Progenitor cell of endocrine pancreas (in vitro differentiated cells): ENCODE measurements at places on chromosomes 13 and 19.

- DNase-seq = no peak
These were observed 42.6 kb upstream of the GRTP1 start for GRCh38 chr13:113406321-113407102.

DNA sequence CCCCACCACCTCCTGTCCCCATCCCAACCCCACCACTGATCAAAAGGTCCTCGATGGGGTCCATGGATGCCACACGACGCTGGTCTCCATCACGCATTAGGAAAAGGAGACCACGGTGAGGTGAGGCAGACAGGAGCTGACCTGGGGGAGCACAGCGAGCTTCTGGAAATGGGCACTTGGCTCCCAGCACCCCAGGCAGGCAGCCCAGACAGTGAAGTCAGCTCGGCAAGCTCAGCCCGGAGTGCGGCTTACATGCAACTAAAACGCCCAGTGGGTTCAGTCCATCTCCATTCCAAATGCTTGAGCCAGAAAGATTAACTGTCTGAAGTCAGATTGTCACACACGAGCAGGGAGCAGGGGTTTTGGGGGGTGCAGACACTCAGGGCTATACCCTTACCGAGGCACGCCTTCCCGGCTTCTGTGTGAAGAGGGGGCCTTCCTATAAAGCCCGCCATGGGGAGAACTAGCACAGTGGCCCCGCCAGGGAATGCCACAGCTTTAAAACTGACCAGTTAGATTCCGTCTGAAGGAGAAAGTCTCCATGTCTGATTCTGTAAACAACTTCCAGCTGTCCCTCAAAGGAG lies 79.4 kb downstream of the SPACA7 start:
- no peak for DNase-seq

DNA sequence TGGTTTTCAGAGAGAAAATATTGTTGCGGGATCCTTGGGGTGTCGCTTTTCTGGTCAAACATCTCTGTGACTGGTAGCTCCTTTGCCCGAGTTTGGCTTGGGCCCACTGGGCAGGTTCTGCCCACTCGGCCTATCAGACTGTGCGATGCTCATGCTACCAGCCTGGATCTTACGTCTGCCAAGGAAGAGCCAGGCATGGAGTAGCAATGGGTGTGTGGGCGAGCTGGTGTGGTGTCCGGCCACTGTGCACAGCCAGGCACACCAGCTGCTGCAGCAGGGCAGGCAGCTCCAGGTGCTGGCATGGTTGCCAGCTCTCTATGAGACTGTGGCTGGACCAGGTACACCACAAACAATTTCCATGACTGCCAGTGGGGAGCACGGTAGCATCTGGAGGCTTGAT lies 1351.8 kb upstream of the PCDH20 start:
- DNase-seq = no peak

GRCh38 chr19:40560092-40560507 lies 16.6 kb upstream of the SHKBP1 start:
- DNase-seq = no peak

DNA sequence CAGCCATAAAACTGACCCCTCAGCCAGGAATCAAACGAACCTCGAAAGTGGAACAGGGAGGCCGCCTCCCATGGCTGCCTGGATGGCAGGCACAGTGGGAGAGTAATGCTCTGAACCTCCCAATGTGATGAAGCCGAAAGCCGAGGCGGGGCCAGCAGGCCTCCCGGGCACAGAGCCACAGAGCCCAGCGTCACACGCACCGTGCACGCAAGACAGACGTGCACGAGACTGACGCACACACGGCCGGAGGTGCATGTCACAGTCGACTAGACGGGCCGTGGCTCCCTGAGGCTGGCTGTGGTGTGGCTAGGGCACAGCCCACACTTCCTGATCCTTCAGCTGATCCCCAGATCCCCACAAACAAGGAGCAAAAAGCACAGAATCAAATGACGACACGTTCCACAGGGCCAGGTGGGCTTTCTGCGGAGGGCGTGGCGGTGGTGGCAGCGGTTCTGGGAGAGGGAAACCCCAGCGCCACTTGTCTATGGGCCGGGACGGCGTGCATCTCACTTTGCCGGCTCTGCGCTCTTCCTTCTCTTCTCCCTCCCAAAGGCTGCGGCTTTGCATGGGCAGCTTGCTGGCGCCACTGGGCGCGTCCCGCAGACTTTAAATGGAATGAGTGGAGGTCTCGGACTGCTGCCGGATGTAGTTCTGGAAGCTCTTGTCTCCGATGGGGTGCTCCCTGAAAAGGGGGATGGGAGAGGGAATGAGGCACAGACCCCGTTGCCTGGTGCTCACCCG lies 5.0 kb upstream of the C13orf46 start:
- DNase-seq = no peak

GRCh38 chr13:33174931-33175330 lies 110.6 kb downstream of the STARD13 start:
- no peak for DNase-seq

DNA sequence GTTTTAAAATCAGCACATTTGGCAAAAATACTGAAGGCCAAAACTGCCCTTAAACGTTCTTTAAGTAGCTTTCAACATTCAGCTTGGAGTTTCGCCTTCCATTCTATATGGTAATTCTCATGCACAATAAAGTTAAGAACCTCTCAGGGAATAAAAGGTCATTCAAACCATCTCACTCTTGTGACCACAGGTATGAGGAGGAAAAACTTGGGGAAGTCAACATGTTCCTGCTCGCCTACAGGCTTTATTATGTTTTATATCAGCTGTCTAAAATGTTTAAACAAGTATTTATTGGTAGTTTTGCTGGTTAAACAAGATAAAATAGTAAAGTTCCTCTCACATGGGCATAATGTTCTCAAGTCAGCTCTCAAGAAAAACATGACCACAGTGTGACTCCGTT lies 19.9 kb upstream of the TM9SF2 start:
- DNase-seq = no peak

GRCh38 chr13:35787937-35788336 lies 311.4 kb upstream of the MAB21L1 start:
- DNase-seq = no peak

DNA sequence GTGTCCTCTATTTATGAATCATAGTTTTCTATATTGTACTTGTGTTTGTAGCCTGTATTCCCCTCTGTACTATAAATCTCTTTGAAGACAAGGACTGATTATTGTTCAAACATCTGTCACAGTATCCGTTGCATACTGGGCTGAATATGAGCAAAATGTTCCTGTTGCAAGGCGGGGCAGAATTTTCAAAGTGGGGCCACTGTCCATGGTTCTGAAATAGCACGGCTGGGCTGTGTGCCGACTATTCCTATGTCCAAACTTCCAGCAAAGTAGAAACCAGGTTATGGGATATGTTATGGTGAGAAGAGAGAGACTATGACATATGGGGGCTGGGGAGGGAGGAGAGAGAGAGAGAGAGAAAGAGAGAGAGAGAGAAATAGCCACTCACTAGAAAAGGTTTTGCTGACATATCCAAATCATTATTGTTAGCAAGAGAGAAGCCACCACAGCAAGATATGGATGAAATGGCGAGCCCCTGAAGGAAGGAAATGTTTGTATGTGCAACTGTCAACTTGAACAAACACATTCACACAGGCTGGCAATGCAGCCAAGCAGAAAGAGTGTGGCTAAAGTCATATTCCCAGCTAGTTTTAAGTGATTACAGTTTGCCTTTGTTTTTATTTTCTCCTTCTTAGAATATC lies 107.0 kb upstream of the GPR12 start:
- DNase-seq = peak; percentile 48

- no peak for DNase-seq
These were observed 7.4 kb upstream of the CYP4F3 start for GRCh38 chr19:15633082-15633835.

- no peak for DNase-seq
These were observed 33.9 kb downstream of the CAB39L start for GRCh38 chr13:49410006-49410405.

GRCh38 chr13:24614306-24615080 lies 65.7 kb upstream of the ATP12A start:
- no peak for DNase-seq

DNA sequence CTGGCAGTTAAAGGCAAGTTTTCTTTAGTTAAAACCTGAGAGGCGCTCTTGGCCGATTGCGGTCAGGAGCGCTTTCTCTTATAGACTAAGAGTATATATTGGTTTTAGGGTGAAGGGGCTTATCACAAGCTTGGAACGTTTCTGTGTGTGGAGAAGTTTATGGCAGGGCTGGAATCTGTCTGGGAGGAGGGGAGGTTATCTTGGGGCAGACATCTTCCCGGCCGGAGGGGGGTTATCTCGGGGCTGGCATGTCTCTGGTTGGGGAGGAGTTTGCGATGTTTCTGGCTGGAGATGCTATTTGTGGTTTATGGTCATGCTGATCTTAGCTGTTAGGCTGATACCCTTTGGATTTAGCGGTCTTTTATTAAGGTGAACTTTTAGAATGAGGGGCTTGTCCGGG lies 18.3 kb downstream of the KDM4B start:
- DNase-seq = no peak

- DNase-seq = no peak
These were observed 647 bp upstream of the ELF1 start for GRCh38 chr13:41019578-41020347.

GRCh38 chr13:39016787-39017186 lies 21.1 kb downstream of the PROSER1 start:
- no peak for DNase-seq

DNA sequence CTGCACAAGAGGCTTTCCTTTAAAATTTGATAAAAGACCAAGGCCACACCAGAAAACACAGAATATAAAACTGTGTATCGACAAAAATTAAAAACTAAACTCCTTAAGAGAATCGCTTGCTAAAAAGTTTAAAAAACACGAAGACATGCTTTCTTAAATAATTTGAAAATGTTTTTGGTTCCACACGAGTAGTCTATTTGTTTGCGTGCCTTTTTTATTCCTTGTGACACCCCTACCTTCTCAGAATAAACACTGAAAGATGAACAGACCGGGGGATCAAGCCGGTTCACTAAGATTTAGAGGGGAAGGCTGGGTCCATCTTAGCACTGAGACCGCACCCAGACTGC lies 256.4 kb upstream of the STARD13 start:
- no peak for DNase-seq

- DNase-seq = no peak
These were observed 338.6 kb upstream of the ARGLU1 start for GRCh38 chr13:106906426-106906996.

DNA sequence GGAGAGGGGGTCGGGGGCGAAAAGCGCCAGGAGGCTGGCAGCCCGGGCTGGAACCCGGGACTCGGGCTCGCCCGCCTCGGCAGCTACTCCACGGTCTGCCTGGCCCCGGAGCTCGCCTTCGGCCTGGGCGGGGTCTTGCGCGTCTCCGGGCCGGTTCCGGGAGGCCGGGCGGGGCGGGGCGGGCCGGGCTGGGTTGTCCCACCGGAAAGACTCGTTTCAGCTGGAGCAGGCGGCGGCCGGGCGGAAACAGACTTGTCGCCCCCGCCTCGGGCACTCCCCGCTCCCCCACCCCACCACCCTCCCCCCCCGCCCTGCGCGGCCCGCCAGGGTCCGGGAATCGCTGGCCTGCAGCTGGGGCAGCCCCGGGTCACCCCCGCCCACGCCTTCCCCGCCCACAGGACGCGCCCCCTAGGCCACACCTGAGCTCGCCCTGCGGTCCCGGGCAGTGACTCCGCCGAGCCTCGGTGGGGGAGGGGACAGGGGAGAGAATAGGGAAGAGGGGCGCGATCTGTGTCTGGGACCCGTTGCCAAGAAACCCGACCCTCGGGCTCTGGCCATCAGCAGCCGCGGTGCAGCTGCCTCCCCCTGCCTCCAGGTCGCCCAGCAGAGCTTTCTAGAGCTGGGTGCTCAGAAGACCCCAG lies 109.4 kb downstream of the KCTD15 start:
- DNase-seq = peak; percentile 64

DNA sequence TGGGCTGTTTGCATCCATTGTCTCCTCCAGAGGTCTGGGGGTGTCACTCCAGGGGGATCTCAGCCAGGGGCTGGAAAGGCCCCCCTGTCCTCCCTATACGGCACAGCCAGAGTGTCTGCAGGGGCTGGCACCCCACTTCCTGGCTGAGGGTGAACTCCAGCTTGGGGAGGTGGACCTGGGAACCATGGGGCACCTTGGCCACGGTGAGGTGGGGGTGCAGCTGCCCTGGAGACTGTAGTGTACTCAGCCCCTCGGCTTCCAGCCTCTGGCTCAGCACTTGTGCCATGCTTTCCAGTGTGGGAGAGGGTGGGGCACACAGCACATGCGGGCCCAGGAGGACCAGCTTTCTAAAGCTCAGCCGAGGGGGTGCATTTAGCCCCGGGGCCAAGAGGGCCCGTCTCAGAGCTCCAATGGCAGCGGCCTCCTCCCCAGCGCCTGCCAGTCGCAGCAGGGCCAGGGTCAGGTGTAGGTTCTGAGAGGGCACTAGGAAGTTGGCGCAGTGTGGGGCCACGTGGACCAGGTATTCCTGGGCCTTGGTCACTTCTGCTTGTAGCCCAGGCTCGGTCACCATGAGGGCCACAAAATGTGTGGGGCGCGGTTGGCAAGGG lies 1.4 kb downstream of the LENG9 start:
- no peak for DNase-seq

- DNase-seq = peak; percentile 90
These were observed 62.6 kb downstream of the KDM4B start for GRCh38 chr19:5031231-5032100.

DNA sequence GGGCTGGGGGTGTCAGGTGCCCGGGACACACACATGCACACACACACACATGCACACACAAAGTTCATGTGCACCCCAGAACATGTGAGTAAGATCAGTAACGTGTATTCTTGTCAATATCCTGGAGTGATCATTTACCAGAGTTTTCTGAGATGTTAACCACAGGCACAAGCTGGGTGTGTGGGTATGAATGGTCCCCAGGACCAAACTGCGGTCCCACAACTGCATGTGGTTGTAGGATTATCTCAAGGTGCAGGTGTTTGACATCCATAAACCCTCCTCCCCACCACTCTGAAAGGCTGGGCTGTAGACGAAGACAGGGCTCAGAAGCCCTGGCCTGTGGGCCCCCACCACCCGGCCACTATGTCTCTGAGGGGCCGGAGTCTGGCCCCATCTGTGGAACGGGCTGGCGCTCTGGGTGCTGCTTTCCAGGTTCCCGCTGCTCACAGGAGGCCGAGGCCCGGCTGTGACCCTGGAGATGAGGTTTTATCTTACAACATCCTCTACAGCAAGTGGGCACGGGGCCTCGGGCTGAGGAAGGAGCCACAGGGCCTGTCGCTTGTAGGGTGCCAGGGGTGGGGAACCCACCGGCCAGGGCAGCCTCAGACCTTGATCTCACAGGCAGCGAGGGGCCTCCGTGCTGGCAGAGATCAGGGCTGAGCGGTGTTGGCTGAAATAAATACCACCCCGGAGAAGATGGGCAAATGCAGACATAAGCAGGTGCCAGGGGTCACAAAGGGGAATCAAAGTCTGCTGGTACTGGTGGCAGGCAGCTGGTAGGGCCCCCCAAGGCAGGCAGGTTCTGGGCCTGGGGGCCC lies 4.3 kb downstream of the F2RL3 start:
- DNase-seq = no peak
